Sciatic nerve (tissue), 2 donors: ENCODE measurements at places on chromosomes 11 and 22.
A peak's percentile ranks its signal among the peaks of the same experiment; 100 is the strongest.

- DNase-seq: no peak
Measured at GRCh38 chr11:60314635-60315321, 12.3 kb upstream of the MS4A6E start.

- no peak for DNase-seq
Measured at GRCh38 chr22:36336246-36337182, 51.3 kb downstream of the MYH9 start.

DNA sequence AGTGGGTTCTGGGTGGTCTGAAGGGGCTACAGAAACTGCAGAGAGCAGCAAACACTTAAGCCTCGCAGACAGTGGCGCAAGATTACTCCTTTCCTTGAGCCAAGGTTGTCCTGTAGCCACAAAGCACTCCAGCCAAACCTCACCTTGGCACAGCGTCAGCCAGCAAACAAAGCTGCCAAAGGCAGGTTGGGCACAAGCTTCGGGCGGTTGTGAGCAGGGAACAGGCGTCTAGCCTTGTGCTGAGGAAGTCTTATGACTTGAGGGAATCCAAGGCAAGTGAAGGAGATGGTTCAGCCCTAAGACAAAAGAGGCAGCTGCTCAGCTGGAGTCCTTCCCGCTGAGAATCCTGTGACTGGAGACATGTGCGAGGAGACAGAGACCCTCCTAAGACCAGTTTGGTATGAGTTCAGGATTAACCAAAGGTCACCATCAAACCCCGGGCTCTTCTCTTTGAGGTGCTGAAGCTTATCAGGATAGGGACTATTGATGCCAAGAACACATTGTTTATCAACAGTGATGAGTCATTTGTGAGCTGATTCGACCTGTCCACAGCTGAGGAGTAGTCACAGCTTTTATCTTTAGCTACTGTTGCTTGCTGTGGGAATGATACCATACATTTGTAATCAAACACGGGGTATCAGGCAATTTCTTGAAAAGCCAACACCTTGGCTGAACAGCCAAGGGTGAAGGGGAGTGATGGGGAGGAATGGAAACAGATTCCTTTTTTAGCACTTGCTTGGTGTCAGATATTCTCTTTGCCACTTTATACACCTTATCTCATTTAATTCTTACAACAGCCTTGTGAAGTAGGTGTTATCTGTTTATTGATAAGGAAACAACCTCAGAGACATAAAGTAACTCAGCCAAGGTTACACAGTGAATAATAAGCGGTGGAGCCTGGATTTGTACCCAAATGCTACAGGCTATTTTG lies 4.6 kb downstream of the ADM start:
- peak; percentile 74 for DNase-seq

DNA sequence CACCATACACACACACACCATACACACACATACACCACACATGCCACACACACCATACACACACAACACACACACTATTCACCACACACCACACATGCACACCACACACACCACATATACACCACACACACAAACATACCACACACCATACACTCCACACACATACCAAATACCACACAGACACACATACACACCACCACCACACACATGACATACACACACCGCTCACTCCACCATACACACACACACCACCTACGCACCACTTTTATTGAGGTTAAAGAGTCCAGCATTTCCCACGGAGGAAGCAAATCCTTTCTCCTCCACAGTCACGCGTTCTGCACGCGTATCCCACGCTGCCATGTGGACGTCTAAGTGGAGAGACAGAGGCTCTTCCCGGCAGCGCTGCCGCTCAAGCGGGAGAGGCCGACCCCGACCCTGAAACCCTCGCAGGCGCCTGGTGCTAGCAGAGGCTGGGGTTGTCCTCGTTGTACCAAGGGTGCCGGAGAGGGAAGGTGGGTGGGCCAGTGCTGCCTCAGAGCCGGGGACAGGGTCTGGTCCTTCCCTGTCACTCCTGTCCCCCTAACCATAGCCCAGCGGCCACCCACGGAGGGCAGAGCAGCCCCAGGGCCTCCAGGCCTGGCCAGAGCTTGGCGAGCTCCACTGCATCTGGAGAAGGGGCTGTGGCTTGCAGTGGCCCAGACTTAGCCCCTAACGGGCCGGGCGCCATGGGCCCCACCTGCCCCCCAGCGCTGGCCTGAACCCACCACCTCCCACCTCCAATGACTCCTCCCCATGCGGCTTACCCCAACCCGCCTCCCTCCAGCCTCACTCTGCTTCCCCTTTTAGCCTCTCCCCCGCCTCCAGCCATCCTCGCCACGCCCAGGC lies 1495.0 kb downstream of the BRD1 start:
- no peak for DNase-seq

DNA sequence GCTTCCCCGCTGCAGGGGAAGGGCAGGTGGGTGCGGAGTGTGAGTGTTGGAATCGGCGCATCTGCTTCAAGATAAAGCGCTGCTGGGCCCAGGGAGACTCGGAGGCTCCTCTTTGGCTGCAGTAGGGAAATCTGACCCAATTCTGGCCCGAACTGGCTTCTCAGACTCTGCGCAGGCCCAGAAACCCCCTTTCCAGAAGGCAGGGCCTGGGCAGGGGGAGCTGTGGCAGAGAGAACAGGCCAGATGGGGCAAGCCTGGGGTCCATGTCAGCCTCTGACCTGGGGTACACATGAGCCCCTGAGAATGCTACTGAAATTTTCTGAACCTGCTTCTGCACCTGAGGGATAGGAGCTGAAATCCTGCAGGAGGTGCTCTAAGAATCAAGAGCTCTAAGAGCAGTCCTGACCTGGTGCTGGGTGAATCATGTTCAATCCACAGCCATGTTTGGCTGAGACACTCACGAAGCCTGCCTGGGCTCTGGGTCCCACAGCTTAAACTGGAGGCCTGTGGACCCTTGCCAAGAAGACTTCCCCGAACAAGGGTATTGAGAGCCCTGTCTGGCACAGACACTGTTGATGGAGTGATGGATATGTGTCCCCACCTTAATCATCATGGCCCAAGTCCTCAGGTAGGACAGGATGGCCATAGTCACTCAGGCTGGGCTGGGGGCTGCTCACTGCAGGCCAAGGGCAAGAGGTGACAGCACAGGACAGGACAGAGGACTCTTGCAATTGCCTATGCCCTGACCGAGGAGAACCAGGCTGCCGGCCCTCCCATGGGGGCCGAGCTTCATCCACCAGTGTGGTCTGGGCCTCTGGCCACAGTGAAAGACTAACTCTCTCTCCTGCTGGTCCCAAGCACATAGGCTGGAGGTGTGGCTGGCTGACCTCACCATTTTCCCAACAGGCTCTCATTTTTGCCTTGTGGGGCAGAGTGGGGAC lies 6.9 kb downstream of the RAB3IL1 start:
- DNase-seq: peak; percentile 54

GRCh38 chr22:49543876-49544275 lies 283.8 kb downstream of the BRD1 start:
- no peak for DNase-seq

DNA sequence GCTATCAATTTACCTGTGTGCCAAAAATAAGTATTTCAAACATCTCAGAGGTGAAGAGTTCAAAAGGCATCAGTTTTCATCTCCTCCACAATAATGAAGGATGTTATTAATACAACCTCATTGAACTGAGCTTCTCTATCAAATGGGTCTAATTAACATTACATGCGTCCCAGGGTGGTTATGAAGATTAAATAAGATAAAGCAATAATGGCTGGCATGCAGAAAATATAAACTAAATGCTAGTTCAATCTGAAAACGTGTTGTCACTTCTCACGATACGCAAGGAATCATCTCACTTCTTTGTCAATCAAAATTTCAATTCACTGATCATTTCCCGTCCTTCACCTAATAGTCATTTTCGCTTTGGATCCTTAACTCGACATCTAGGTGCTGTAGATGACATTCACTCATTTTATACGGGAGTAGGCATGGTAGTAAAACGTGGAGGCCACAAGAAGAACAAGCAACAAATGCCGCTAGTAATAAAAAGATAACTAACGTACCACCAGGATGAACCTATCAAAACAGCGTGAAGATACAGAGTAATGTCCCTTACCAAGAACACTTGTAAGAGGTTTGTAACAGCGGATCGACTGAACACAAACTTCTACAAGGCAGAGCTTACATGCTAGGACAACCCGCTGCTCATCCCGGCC lies 918 bp downstream of the CHORDC1 start:
- DNase-seq: no peak

DNA sequence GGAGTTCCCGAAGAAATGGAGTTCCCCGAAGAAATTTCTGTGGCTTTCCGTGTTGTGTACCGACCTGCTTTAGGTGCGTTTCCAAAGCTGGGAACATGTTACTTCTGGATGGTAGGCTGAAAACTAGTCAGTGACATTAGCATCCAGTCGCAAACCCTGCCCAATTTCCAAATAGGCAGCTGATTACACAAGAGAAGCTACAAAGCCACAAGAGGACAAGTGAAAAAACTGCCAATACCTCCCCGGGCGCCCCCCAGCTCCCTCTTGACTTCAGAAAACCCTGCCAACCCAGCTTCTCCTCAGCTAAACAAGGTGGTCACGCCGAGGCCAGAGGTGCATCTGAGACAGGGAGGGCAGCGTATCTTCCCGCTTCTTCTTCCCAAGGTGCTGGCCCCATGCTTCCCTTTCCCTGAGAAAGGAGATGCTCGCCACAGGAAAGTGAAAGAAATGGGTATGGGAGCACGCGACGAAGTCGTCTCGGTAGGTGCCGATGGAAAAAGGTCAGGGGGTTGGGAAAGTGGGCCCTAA lies 551 bp downstream of the AGBL2 start:
- DNase-seq: no peak

GRCh38 chr11:126997196-126997595 lies 3.4 kb downstream of the KIRREL3 start:
- DNase-seq: no peak

DNA sequence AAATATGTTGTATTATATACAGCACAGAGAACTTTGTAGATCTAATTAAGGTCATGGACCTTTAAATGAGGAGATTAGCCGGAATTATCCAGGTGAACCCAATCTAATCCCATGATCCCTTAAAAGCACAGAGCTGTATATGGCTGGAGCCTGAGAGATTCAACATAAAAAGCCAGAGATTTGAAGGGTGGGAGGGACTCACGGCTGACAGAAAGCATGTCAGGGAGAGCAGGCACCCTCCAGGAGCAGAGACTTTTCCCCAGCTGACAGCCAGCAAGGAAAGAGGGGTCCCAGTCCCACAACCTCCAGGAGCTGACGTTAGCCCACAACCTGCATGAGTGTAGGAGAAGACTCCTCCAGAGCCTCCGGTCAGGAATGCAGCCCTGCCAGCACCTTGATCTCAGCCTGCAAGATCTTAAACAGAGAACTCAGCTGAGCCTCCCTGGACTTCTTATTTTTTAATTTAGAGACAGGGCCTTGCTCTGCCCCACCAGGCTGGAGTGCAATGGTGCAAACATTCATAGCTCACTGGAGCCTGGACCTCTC lies 20.0 kb upstream of the ADA2 start:
- DNase-seq: no peak

DNA sequence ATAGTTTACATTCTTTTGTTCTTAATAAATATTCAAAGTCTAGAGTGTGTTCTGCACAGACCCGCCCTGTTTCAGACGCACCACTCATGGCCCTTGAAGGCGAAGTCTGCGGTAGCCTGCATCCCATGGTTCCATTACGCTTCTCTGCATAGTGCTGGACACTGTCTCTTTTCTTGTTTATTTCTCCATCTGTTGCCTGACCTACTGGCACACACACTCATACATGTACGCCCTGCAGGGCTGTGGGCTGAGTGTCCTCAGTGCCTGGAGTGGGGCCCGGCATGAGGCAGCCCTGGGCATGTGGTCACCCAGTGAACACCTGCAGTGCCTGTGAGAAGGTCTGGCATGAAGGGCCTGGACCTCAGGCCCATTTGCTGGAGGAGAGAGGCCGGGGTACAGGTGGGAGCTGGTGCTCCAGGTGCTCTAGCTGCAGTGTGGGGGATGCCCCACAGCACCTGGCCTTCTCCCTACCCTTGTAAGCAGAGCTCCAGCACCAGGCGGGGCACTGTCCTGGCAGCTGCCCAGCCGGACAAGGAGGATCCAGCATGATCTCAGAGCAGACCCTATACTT lies 404.1 kb downstream of the TBC1D22A start:
- DNase-seq: peak; percentile 31

DNA sequence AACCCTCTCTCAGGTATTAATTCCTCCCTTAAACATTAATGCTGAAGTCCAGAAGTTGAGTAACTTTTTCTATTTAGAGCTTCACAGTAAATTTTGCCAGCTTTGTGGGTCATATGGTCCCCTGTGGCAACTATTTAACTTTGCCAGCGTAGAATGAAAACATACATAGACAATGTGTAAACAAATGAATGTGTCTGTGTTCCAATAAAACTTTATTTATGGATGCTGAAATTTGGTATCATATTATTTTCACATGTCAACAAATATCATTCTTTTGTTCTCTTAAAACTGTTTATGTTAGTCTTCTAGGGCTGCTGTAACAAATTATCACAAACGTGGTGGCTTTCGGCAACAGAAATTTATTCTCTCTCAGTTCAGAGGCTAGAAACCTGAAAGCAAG lies 85.1 kb downstream of the TMEM135 start:
- DNase-seq: no peak

DNA sequence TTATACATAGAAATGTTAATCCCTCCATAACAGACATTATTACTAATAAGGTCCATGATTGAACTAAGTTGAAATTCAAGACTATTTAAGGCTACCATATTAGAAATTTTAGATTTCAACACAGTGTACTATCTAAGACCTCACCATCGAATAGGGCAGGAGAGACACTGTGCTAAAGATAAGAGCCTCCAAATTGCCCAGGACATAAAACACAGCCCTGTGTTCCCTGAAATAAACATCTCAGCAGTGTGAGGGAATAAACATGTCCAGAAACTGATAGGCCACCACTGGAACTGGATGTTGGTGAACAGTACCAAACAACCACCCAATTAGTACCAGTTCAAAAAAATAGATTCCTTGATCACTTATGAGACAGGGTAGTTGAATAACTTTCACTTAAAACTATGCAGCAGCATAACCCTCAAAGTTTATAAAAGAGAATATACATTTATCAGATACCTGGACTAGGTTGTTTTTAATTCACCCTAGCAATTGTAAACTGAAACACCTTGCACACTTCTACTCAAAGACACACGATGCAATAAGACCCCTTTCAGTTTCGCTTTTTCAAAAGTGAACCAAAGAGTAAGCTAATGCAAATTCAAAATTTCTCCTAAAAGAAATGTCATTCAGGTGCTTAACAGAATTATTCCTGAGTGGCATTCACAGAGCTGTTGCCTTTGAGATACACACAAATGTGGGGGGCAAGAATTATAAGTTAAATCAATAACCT lies 34.3 kb downstream of the USP28 start:
- DNase-seq: no peak
